Neural progenitor cell (in vitro differentiated cells): ENCODE measurements at places on chromosomes 12 and 14.

DNA sequence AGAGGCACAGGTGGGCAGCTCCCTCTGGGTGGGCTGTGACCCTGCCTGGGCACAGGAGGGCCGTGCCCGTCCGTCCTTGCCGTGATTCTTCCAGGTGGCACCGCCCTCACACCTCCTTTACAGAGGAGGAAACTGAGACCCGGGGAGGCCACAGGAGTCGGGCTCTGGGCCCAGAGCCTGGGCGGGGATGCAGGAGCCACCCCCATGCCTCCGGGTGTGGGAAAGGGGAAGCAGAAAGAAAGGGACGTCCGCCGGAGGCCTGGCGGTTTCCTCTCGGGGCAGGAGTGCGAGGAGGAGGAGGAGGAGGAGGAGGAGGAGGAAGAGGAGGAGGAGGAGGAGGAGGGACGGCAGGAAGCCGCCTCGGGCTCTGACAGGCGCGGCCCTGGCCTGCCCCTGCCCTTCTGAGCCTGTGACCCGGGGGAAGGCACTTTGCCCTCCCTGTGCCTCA is 23.0 kb downstream of the SH2B3 start:
- DNase-seq, result no peak

DNA sequence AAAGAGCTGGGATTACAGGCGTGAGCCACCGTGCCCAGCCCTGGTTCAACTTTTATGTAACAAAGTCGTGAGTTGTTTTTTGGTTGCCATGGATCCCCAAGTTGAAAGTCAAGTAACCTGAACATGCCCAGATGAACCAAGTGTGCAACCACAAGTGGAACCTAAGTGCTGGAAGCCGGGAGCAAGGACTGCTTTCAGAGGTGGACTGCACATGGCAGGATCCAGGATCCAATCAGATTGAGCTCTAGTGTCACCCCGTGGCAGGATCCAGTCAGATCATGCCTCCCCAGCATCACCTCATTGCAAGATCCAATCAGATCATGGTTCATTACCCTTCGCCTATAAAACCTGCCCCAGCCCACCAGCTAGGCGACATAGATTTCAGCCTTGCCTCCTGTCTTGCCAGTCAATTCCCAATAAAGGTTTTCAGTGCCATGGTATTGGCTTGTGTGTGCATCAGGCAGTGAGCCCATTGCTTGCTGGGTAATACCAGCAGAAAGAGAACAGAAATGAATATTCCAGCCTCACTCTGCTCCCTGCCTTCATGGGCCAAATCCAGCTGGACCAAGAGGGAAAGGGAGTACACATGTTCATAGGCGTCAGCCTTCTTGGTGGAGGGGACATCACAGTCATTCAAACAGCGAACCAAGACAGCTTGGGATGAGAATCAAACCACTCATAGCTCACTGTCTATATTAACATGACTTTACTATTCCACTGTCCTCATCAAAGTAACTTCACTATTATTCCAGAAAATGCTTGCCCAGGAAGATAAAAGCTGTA is 43.6 kb upstream of the VASH1 start:
- no peak for DNase-seq

DNA sequence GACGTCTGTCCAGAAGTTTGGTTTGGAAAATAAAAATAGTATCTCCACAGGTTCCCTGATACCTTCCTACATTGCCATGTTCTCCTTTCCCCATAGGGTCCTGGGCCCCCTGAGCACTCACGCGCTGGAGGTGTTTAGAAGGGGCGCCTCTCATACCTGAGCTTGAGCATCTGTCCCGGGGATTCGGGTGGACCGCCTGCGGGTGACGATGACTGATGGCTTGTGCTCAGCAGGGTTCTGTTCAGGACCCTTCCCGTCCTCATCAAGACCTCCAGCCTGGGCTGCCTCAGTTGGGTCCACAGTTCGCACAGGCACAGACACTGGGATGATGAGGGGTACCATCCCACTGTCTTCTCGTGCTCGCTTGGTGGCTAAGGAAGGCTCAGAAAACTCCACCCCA is 22.7 kb upstream of the PNMA1 start:
- DNase-seq, result no peak

DNA sequence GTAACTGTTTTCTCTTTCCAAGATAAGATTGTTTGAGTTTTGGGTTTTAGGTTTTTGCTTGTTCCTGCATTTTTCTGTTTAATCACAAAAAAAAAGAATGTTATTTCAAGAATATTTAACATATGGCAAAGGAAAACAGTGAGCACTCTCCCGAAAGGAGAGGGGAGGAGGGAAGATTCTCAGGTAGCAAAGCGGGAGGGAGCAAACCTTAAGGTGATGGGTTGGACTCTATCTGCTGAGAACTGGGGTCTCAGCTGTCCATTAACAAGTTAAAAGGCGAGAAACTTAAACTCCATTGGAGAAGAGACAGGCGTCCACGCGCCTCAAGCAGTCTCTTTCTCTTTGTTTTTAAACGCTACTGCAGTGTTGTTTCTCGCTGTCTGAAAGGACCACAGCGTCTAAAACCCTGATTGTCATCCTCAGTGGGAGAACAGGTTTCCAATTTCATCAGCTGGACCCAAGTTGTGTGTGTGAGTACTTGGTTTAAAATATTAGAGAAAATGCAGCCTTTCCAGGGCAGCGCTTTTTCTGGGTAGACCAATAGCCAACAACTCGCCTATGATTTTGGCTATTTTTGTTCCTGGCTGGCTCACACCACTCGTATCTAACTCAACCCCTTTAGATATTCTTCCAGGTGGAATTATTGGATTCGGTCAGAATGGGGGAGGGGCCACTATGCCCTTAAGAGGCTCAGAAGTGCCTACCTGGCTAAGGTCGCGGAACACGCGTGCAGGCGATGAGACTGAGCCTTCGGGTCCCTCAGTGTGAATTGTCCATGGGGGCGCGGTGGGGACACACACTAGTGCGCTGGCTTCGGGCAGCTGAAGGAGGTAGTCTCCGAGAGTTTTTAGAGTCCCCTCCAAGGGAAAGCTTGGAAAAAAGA is 8.2 kb downstream of the SIX1 start:
- peak; percentile 36 for DNase-seq

DNA sequence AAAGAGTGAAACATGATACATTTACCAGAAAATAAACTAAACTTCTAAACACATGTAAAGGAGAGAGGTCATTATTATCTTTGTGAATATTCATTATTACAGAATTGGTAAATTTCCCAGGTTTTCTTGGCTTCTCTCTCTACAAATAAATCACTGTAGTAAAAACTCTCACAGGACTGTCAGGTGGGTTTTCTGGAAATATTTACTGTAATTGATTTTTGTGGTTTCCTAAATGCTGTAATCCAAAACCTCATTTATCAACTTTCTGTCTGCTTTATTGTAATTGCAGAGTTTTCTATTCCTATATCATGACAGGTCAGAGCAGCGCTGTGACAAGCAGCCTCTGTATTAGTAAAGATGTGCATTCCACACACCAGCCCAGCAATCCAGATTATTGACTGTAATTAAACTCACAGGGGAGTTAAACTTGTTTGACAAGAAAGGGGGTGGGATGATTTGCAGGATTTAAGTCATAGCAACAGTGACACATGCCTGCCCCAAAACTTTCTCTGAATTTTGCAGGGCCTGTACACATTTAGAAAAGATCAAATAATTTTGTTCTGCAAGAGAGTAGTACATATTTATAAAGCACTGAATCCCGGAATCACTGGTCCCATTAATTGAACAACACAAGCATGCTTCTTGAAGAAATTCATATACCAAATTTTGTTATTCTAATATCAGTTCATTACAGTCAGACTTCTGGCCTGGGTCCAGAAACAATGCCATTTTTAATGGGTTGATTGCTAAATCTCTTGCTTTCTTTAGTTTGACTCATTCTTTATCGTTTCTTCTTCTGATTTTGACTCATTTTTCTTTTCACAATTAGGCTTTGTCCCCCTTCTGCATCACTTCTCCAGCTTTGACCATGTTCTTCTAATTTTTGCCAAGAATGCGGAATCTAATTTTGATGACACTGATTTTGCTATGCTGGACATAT is 42.2 kb downstream of the PTPRO start:
- DNase-seq, result no peak

- no peak for DNase-seq
These were observed 8.1 kb downstream of the LGALS3 start for GRCh38 chr14:55136885-55137786.

- no peak for DNase-seq
These were observed 70.8 kb downstream of the SRGAP1 start for GRCh38 chr12:63915105-63915800.

DNA sequence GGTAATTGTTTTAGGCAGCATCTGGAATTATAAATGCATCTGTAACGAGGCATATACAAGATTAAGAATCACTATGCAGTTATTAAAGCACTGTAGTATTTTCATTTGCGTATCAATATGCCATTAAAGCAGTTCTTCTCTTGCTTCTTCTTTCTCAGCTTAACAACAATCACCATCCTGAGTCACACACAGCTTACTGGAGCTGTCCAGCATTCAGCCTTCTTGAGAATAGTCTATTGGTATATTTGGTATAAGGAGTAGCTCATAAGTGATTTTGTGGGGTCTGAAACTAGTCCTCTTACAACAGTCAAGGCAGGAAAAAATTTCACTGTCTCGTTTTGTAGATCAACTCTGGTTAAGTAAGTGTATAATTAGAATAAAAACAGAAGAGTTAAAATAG is 523.0 kb upstream of the FOXG1 start:
- peak; percentile 11 for DNase-seq

GRCh38 chr14:74898083-74898482 is 16.4 kb downstream of the DLST start:
- no peak for DNase-seq

DNA sequence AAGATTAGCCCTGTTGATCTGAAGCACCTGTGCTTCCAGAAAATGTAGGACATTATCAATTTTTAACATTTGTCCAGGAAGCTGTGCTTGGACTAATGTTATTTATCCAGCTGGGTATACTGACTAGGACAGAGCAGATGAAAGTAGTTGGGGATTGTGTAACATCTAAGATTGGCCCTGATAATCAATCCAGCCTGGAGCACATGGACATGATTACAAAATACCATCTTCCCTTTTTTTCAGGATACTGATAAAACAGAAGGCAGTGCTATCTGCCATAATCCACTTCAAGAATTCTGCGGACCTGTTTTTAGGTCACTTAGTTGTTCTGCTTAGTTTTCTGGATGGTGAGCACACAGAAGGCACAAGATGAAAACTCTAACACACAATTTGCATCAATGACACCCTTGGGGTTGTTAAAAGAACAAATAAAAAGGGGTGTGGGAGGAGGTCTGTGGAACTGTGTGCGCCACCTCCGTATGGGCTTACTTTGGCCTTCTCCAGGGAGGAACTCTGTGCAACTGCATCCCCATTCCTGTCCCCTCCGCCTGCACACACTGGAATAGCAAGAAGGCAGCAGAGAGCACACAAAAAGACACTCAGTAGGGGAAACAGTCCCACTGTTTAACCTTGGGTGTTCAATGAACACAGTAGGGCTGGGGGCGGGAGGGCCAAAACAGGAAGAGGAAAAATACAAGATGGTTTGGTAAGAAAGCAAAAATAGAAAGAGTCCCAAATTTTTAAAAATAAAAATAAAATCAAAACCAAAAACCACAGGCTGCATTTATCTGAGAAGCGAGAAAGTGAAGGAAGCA is 31.1 kb upstream of the DUSP6 start:
- DNase-seq, result peak; percentile 20
